Activated T-cell treated with anti-CD3 and anti-CD28 coated beads, Interleukin-2, amount 50 U/mL, for 1 hour (primary cell): ENCODE measurements at places on chromosomes 12 and 14.
A peak's percentile ranks its signal among the peaks of the same experiment; 100 is the strongest.

DNA sequence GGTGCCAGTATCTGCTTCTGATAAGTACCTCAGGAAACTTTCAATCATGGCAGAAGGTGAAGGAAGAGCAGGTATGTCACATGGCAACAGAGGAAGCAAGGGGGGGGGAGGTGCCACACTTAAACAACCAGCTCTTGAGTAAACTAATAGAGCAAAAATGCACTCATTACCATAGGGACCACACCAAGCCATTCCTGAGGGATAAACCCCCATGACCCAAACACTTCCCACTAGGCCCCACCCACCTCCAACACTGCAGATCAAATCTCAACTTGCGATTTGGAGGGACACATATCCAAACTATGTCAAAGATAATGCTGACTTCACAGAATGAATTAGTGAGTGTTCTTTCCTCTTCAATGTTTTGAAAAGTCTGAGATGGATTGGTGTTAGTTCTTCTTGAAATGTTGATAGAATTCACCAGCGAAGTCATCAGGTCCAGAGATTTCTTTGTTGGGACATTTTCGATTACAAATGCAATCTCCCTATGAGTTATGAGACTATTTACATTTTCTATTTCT lies 16.6 kb downstream of the TFCP2 start:
- no peak for DNase-seq

- DNase-seq: no peak
Observed at GRCh38 chr14:92595267-92595666, 81.7 kb downstream of the RIN3 start.

- peak; percentile 53 for DNase-seq
Observed at GRCh38 chr12:106753526-106753925, 21.0 kb upstream of the RIC8B start.

GRCh38 chr14:37622231-37622923 lies 26.9 kb downstream of the TTC6 start:
- no peak for DNase-seq

DNA sequence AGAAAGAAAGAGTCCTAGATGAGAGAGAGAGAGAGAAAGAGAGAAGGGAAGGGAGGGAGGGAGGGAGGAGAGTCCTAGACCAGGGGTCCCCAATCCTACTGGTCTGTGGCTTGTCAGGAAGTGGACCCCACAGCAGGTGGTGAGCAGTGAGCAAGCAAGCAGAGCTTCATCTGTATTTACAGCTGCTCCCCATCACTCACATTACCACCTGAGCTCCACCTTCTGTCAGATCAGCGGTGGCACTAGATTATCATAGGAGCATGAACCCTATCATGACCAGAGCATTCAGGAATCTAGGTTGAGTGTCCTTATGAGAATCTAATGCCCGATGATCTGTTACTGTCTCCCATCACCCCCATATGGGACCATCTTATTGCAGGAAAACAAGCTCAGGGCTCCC lies 39.2 kb upstream of the AMN1 start:
- DNase-seq: no peak

- DNase-seq: no peak
Observed at GRCh38 chr14:91843437-91843836, 23.9 kb downstream of the TC2N start.

- no peak for DNase-seq
Observed at GRCh38 chr12:47410383-47410782, 295.4 kb downstream of the RPAP3 start.

DNA sequence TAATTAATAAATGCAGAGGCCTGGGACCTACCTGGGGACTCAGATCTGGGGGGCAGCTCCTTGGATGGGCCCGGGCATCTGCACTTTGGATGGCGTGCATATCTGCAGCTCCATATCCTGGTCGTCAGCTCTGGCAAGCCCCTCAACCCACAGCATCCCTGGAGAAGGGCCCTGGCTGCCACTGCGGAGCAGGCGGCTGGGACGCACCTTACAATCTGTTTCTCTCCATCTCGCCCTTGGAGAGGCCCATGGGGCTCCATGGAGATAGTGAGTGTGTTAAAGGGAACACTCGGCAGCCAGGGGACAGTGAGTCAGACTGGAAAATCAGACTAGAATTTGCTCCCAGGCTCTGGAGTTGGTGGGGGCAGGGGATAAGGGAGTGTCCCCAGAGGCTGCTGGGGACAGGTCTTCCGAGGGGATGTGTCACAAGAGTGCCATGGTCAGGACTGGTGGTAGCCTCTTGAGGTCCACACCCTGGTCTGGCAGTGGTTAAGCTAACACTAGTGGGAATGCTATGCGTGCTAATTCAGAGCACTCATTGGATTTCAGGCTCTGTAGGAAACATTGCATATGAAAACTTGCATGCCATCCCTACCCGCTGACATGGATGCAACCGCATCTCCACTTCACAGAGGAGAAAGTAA lies 21.5 kb downstream of the RFLNA start:
- no peak for DNase-seq

- peak; percentile 57 for DNase-seq
Observed at GRCh38 chr14:99272899-99273765, 1.1 kb upstream of the BCL11B start.

DNA sequence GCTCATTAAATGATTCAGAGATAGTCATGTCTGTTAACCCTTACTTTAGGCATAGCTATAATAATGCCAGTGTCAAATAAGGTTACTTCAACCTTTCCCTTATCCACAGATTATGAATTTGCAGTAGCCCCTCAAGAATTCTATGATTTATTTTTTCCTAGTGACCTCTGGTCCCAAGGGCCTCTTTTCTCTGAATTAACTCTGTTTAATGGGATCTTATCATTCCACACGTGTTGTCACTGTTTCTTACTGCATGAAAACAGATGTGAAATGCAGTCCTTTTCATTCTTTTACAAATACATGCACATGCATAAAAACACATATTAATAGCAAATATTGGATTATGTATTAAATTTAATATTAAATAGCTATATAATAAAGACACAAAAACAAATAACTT lies 667.7 kb upstream of the FOXG1 start:
- no peak for DNase-seq

GRCh38 chr14:81506487-81506886 lies 27.2 kb downstream of the SEL1L start:
- DNase-seq: no peak

DNA sequence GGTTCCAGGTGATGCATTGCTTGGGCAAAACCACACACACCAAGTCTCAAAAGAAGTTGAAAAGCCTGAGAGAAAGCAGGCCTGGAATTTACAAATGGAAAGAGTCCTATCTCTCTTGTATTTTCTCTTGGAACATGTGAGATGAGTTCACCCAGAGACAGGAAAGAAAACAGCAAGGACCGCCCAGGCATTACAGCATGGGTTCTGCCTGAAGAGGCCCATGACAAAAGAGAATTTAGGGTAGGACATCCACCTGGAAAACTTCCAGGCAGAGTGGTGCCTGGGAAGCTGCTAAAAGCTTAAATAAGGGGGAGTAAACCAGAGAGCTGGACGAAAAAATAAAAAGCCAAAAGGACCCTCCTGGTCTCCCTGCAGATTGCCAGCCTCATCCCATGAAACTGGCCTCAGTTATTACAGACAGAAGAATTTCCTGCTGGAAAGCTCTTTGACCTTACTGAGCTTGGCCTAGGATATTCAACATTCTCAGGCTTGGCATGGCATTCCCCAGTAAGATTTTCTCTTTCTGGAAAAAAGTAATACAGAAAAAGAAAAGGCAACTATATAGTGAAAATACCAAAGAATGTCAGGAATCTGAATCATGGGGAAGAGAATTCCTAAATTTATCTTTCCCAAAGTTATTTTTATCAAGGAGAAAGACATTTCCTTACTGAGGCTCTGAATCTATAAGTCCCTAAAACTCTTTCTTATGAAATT lies 121.3 kb upstream of the NUDT4 start:
- no peak for DNase-seq

- no peak for DNase-seq
Observed at GRCh38 chr12:56229916-56230431, at the start of gene SLC39A5. Gene SLC39A5, plus strand, starts transcription at chr12:56230051. Its CDS starts 1,224 bp downstream, at chr12:56231275.

- DNase-seq: no peak
Observed at GRCh38 chr12:3527181-3527580, 36.2 kb downstream of the PRMT8 start.

DNA sequence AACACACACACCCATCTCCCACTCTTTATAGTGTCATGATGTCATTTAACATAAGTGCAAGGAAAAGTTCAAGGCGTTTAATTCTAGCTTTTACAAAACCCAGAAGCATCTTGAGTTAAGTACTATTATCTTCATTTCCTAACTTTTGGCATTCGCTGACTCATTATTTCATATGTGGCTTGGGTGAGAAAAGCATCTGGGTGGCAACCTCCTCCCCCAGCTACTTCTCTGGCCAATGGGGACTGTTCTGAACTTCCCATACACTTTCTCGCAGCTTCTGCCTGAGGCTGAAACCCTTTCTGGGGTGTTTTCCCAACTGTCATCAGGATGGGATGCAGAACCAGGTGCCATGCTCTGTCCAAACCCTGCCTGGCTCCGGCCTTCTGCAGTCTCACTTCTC lies 2.8 kb upstream of the MARK3 start:
- DNase-seq: no peak

- no peak for DNase-seq
Observed at GRCh38 chr14:33254861-33255395, 316.2 kb downstream of the NPAS3 start.

- DNase-seq: peak; percentile 52
Observed at GRCh38 chr14:92922883-92923743, at the start of gene CHGA. Gene CHGA, plus strand, starts transcription at chr14:92923150. Its CDS starts 210 bp downstream, at chr14:92923360.

GRCh38 chr12:76916170-76916540 lies 37.3 kb upstream of the CSRP2 start:
- DNase-seq: no peak

DNA sequence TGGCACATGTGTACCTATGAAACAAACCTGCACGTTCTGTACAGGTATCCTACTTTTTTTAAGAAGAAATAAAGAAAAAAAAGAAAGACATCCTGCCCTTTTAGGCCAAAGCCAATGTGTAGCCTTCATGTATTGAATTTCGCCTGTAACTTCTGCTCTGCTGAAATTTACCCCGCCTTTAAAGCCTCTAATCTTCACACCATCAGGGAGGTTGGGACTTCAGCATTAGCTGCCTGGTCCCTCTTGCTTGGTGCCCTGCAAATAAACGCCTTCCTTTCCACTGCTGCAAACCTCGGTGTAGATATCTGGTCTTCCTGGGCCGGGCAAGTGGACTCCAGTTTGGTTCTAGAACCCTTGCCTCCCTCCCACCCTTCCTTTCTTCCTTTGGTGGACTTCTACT lies 2.6 kb upstream of the KRT71 start:
- no peak for DNase-seq

- no peak for DNase-seq
Observed at GRCh38 chr14:71741241-71741640, 191.0 kb upstream of the RGS6 start.

GRCh38 chr12:84973026-84973425 lies 60.4 kb upstream of the SLC6A15 start:
- DNase-seq: no peak

- no peak for DNase-seq
Observed at GRCh38 chr14:20468764-20469241, 403 bp upstream of the PNP start.

DNA sequence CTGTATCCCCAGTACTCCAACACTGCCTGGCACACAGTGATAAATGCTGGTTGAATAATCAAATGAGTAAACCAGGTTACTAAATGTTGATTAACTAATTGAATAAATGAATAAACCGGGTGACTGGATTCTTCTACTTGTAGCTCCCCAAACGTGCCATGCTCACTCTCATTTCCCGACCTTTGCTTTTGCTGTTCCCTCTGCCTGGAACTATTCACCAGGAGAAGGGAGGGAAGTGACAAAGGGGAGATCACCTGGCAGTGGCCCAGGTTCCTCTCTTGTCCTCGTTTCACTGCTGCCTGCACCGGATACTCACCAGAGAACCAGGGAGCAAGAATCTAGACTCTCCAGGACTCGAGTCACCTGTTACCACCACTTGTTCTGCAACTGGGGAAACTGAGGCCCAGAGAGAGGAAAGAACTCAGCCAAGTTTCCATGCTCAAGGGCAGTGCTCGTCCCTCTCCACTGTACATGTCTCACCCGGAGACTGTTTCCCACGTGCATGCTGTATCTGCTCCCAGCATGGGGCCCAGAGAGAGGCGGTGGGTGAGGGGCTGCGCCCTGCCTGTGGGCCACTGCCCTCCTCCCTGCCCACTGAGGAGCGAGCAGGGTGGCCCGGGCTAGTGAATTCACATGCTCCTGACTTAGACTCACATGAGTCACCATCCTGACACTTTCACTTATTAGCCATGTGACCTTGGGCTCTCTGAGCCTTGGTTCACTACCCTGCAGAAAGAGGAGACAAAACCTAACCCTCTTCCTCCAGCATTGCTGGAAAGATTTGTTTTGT lies 17.7 kb upstream of the POP5 start:
- DNase-seq: no peak
